ENCODE measurements at places on chromosomes 1 and 21. TPM values are rescaled to one million over a fixed set of nuclear protein-coding genes. Genes with fewer than 3 reads are reported as not detected.

- DNase-seq, result no peak
These were observed 142.0 kb upstream of the ATP1B1 start for GRCh38 chr1:168964478-168964877.

DNA sequence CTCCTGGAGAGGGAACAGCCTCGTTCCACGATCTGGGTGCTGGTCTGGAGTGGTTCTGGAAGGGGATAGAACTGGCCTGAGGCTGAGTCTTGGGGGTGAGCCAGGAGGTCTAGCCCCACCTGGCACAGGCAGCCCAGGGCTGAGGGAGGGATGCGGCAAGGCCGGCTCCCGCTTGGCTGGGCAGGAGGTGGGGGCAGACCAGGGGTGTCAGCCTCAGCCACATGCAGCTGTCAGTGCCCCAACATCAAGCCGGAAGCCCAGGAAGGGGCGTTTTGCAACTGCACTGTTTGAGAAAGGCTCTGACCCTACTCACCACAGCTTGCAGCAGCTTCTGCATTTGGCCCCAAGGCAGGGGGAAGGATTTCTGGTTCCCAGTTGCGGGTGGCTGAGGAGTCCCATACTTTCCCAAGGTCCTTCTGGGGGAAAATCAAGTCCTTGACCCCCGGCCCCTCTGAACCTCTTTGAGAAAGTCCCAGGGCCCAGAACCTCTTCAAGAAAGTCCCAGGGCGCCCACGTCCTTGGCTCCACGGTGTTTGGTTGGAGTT lies 2.0 kb downstream of the EFHD2 start:
- DNase-seq, result no peak

DNA sequence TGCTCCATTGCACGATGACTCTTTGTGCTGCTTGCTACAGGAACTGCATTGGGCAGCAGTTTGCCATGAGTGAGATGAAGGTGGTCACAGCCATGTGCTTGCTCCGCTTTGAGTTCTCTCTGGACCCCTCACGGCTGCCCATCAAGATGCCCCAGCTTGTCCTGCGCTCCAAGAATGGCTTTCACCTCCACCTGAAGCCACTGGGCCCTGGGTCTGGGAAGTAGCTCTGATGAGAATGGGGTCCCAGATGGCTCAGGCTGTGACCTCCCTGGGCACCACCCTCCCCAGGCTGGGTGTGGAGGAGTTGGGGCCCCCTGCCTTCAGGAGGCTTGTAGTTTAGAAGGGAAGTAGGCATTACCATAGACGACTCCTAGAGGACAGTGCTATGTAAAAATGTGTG lies 19.7 kb downstream of the CYP4B1 start:
- no peak for DNase-seq

- no peak for DNase-seq
These were observed 92.1 kb downstream of the NIBAN1 start for GRCh38 chr1:184881941-184882913.

Gene SYT2
- 0.19 TPM for polyA plus RNA-seq

Gene TMEM79
- 17.4 TPM for polyA plus RNA-seq

DNA sequence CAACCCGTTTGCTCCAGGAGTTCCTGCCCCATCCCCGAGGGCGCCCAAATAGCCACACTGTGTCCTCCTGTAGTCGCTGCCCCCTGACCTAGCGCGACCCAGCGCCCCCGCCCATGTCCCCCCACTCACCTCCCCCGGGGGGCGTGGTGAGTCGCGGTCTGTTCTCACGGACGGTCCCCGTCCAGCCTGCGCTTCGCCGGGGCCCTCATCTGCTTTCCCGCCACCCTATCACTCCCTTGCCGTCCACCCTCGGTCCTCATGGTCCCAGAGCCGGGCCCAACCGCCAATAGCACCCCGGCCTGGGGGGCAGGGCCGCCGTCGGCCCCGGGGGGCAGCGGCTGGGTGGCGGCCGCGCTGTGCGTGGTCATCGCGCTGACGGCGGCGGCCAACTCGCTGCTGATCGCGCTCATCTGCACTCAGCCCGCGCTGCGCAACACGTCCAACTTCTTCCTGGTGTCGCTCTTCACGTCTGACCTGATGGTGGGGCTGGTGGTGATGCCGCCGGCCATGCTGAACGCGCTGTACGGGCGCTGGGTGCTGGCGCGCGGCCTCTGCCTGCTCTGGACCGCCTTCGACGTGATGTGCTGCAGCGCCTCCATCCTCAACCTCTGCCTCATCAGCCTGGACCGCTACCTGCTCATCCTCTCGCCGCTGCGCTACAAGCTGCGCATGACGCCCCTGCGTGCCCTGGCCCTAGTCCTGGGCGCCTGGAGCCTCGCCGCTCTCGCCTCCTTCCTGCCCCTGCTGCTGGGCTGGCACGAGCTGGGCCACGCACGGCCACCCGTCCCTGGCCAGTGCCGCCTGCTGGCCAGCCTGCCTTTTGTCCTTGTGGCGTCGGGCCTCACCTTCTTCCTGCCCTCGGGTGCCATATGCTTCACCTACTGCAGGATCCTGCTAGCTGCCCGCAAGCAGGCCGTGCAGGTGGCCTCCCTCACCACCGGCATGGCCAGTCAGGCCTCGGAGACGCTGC lies 1.1 kb downstream of the HTR6 start:
- DNase-seq, result no peak

DNA sequence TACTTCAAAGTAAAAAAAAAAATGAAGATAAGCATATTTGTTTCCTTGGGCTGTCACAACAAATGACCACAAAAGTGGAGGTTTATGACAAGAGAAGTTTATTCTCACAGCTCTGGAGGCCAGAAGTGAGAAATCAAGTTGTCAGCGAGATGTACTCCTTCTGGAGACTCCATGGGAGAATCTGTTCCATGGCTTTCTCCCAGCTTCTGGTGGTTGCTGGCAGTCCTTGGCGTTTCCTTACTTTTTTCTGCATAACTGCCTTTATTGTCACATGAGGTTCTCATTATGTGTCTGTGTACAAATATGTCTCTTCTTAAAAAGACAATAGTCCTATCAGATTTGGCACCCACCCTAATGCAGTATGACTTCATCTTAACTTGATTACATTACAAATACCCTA lies 398.3 kb downstream of the KCNT2 start:
- no peak for DNase-seq

Gene NBPF12
- 9.6 TPM for polyA plus RNA-seq

- no peak for DNase-seq
These were observed 14.3 kb upstream of the MED18 start for GRCh38 chr1:28314547-28314941.

DNA sequence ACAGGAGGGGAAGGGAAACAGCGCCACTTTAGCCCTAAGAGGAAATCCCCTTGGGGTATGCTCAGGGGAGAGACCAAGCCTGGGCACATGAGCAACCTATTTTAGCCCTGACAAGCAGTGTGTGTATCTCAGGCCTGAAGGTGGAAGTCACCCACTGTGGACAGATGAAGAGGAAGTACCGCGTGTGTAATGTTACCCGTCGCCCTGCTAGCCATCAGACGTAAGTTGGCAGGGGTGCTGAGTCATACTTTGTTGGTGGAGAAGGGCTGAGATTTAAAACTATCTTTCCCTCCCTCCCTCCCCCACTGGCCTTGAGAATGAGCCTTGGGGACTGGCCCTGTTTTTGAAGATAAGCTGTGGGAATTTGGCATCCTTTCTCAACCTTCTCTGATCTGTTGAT lies 11.2 kb downstream of the AGO1 start:
- DNase-seq, result no peak

Gene TRAF3IP3
- not detected for polyA plus RNA-seq

DNA sequence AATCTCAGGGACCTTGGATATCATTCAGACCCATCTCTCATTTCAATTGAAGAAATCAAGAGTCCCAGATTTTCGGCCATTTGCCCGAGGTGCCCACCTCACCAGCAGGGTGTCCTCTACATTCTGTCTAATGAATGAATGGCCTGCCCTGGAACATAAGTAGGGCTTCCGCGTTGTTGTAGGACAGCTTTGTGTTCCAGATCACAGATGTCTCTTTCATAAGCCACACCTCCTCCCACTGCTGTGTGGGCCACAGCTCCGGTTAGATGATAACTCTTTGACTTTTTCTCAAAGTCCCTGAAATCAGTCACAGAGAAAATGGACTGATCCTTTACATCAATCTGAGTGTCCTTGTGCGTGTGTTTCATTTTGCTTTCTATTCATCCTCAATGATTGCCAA lies 144.4 kb downstream of the RGS7 start:
- DNase-seq, result no peak

Gene OVAAL
- not detected for polyA plus RNA-seq

DNA sequence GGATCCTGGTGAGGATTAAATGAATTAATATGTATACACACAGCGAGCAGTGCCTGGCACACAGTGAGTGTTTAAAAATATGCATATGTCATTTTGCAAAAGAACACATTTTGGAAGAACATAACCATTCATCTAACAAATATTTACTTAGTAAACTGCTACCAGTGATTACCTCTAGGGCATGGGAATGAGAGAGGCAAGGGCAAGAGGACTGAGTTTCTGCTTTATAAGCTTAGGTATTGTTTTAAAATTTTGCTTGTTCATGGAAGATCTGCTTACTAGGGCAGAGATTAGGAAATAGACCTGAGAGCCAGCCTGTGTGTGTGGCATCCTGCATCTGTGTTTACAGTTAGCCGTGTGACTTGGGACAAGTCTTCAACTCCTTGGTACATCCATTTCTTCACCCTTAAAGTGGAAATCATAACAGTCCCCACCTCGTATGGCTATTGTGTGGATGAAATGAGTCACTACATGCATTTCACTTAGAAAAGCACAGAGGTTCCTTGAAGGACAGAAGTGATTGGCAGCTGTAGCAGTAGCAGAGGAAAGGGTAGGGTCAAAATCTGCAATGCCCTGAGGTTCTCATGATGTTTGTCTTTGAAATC lies 198.5 kb upstream of the FMN2 start:
- no peak for DNase-seq

DNA sequence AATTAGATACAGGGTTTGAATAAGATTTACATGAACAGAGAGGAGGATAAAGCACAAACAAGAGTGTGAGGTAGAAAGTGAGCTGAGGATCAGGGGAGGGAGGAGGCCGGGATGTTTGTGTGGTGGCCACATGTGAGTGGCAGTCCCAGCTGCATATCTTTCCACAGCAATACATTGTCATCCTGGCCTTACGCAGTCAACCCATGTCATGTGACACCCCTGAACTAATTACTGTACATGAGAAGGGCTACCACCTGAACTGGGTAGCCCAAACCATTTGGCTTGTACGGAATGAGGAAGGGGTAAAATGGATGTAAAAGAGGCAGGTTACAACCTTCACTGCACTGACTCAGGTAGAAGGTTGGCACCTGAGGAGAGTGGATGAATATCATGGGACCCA lies 4.2 kb downstream of the SLAMF7 start:
- DNase-seq, result no peak

- no peak for DNase-seq
These were observed 118.0 kb upstream of the ZBTB40 start for GRCh38 chr1:22333516-22334121.

DNA sequence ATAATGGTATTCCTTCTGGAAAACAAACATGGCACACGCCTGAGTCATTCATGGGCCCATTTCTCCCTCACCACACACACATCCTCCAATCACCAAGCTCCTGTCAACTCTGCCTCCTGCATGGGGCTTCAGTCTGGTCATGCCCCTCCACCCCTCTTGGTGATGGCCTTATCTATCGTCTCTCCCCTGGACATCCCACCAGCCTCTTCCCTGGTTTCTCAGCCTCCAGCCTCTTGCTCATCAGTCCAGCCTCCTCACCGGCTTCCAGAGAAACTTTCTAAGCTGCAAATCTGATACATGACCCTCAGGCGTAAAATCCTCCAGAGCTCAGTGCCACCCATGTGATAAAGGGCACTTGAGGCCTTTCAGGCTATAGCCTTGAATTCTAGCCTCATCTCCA lies 243.9 kb downstream of the FOXD2 start:
- DNase-seq, result no peak

GRCh38 chr1:70117046-70117445 lies 88.3 kb downstream of the LRRC40 start:
- no peak for DNase-seq

Gene ERICH3
- 0.09 TPM for polyA plus RNA-seq

DNA sequence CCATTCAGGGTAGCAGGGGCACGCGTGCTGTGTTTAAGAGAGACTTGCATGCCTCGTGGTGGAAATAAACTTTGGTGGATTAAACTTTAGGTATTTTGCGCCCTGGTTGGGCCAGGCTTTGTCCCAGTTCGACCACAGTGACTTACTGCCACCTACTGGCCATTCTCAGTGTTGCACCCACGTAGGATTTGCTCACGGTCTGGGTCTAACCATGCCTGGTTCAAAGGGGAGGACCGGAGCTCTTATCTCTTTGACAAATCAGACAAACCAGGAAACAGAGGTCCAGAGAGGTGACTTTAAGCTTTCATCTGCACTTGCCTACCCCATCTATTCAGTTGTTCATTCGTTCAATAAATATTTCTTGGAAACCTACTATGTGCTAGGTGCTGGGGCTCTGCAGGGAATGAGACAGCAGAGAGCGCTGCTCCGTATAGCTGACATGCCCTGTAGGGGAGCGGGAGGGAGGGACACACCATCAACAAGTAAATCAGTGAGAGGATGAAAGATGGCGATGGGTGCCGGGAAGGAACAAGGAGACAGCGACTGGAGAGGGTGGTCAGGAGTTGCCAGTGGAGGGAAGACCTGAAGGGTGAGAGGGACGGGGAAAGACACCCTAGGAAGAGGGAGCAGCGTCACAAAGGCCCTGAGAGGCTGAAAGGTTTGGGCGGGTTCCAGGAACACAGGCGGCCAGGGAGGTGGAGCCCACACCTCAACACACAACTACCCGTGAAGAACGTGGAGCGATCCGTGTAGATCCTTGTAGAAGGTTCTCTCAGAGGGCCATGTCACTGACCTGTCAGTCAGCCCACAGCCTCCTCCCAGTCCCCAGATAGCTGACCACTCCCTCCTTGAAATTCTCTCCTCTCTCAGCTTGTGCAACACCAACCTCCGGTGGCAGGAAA lies 27.2 kb upstream of the TINAGL1 start:
- DNase-seq, result peak; percentile 91

GRCh38 chr1:20551945-20552727 lies at the start of gene FAM43B:
TSS of gene FAM43B (plus strand) at chr1:20552573. CDS start at chr1:20552974, 401 bp downstream.
- peak; percentile 83 for DNase-seq

GRCh38 chr1:169091480-169091941 lies 15.0 kb upstream of the ATP1B1 start:
- DNase-seq, result no peak

Gene KLHL20
- 29.6 TPM for polyA plus RNA-seq

Gene IQGAP3
- 8.4 TPM for polyA plus RNA-seq

DNA sequence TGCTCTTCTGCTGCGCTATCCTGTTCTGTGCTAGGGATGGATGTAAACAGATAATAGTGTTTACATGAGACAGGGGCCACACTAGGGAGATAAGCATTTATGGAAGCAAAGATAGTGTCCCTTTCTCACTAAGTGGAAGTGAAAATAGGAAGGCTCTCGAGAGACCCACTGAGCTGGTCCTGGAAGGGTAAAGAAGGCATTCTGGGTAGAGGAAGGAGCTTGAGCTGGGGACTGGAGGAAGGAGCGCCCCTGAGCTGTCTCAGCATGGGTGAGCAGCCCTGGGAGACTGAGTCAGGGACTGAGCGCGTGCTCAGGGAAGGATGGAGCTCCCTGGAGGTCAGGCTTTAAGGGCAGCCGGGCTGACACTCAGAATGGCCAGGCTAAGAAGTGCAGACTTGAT lies 93.3 kb downstream of the IGSF21 start:
- no peak for DNase-seq

- DNase-seq, result no peak
These were observed 10.4 kb upstream of the DESI2 start for GRCh38 chr1:244642526-244642925.

- DNase-seq, result no peak
These were observed 956 bp downstream of the ATP1A2 start for GRCh38 chr1:160116283-160117147.

GRCh38 chr1:14913482-14914177 lies 239.9 kb upstream of the TMEM51 start:
- DNase-seq, result no peak
